Aorta (tissue), 5 donors: ENCODE measurements at places on chromosomes 11 and 22.

DNA sequence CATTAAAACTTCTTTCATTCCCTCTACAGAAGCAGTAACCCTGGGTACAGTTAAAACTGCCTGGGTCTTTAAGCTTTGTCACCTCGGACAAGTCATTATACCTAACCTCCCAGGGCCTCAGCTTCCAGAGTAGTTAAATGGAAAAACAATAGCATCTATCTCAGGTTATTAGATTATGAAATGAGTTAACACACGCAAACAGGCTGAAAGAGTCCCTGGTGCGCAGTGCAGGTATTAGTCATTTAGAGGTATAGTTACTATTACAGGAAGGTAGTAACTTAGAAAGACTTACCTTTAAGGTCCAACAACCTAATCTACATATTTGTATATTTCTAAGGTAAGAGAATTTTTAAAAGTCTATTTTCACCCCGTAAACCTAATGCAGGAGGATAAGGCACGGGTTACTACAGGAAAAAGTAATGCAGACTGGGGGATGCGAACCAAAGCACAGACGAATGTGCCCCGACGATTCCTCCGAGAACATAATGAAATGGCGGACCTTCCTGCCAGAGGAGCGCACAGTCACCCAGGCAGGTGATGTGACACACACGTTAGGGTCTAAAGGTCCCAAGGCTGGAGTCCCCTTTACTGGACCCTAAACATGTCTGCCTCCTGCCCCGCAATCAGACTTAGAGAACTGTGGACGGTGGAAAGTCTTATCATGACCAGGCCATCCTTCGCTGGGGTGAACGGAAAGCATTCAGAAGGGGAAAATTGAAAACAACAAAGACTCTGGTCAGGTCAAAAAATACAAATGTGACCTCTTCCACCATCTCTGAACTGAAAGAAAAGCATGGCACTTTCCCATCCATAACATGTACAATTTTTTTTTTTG, 1.3 kb downstream of the NAP1L4 start:
- no peaks in the 10 kb centered on the region for H3K4me1 ChIP-seq
- H3K27me3 ChIP-seq, result no peaks in the 10 kb centered on the region
- H3K4me3 ChIP-seq, result peak overlapping the region; percentile 79
- no peaks in the 10 kb centered on the region for H3K36me3 ChIP-seq

DNA sequence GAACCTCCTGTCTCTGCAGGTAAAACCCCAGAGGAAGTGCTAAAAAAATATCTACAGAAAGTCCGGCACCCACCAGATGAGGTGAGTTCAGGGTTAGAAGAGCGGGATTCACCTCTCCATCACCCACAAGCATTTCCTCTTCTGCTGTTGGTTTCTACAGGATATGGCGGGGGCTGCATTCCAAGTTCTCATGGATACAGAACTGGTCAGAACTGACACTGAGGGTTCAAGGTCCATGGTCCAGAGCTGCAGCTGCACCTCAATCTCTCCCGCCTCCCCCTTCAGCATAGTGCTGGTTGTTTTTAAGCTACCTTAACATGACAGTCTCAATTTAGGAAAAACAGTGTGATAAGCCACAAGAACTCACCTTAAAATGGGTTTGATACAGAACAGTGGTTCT, 19.2 kb downstream of the DTX4 start:
- H3K27ac ChIP-seq, result no peak overlapping the region
- H3K4me3 ChIP-seq, result no peak overlapping the region
- H3K36me3 ChIP-seq, result peaks cover 3% of the 10 kb centered on the region

GRCh38 chr22:23632178-23632577, at the start of gene DRICH1:
DRICH1 (minus strand) TSS chr22:23632321; CDS start chr22:23632023, 298 bp downstream.
- DNase-seq, result no peak
- H3K36me3 ChIP-seq, result peaks cover 1% of the 10 kb centered on the region
- H3K27me3 ChIP-seq, result no peaks in the 10 kb centered on the region
- no peak within 1 kb of the TSS for H3K4me3 ChIP-seq

GRCh38 chr11:69545976-69546617, 64.6 kb downstream of the LINC01488 start:
- no peaks in the 10 kb centered on the region for H3K36me3 ChIP-seq
- peak; percentile 32 for DNase-seq
- no peak overlapping the region for H3K4me3 ChIP-seq
- no peaks in the 10 kb centered on the region for H3K4me1 ChIP-seq
- H3K27ac ChIP-seq, result no peak overlapping the region

- H3K36me3 ChIP-seq, result no peaks in the 10 kb centered on the region
- H3K4me3 ChIP-seq, result no peak overlapping the region
- H3K27me3 ChIP-seq, result no peaks in the 10 kb centered on the region
- no peak for DNase-seq
- no peak overlapping the region for H3K27ac ChIP-seq
- no peaks in the 10 kb centered on the region for H3K4me1 ChIP-seq
Observed at GRCh38 chr11:124170801-124171586, 12.2 kb upstream of the OR10D3 start.

DNA sequence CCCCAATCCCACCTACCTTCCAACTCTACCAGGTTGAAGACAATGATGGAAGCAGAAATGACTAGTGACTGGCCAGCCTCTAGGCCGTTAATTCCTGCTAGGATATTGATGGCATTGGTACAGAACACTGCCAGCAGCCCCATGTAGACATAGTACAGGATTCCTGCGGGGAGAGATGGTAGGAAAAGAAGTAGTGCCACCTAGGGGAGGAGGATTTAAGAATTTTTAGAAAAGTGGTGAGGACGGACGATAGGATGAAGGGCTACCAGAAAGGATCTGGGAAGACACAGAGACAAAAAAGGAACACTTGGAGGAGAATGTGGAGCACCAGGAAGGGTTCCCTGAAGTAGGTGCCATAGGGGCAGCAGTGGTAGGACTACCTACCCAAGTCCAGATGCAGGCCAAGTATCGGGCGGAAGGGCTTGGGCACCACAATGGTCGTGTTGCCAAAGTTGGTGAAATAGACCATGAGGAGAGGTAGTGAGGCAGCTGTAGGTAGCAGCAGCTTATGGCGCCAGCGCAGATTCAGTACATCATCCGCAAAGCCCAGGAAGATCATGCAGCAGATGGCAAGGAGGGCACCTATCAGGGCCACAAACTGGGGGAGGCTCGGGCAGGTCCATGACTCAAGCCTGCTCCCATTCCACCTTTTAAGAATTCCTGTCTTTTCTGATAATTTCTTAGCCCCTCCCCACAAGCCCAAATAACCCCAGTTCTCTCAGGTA, 1.2 kb downstream of the DPAGT1 start:
- no peak overlapping the region for H3K4me3 ChIP-seq
- H3K36me3 ChIP-seq, result peaks cover 7% of the 10 kb centered on the region
- no peak overlapping the region for H3K27ac ChIP-seq
- DNase-seq, result peak; percentile 30
- H3K4me1 ChIP-seq, result no peaks in the 10 kb centered on the region

- no peak for DNase-seq
- no peaks in the 10 kb centered on the region for H3K27me3 ChIP-seq
- peaks cover 1% of the 10 kb centered on the region for H3K4me1 ChIP-seq
- H3K27ac ChIP-seq, result no peak overlapping the region
- H3K4me3 ChIP-seq, result no peak overlapping the region
- H3K36me3 ChIP-seq, result peaks cover 3% of the 10 kb centered on the region
Observed at GRCh38 chr11:20049231-20049630, 111.0 kb downstream of the DBX1 start.

- peak; percentile 83 for DNase-seq
- no peaks in the 10 kb centered on the region for H3K36me3 ChIP-seq
- H3K4me3 ChIP-seq, result no peak overlapping the region
- no peak overlapping the region for H3K27ac ChIP-seq
- no peaks in the 10 kb centered on the region for H3K4me1 ChIP-seq
Observed at GRCh38 chr11:67640021-67640757, 626 bp upstream of the TBX10 start.

DNA sequence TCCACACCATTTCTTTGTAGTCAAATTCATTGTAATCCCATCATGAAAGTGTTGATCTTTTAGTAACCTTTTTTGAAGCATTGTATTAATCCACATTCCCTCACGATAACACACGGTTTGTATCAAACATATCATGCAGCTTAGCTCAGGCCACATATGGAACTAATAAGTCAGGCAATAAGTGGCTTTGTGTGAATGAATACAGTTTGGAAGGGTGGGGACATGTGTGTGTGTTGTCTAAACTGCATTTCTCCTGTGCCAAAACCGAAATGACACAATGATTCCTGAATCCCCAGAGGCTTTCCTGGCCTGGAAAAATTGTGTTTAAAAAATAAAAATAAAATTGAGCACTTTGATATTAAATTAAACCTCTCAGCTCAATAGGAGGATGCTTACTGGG, 98.3 kb downstream of the WNT11 start:
- no peaks in the 10 kb centered on the region for H3K36me3 ChIP-seq
- no peak overlapping the region for H3K27ac ChIP-seq
- no peak overlapping the region for H3K4me3 ChIP-seq
- H3K4me1 ChIP-seq, result no peaks in the 10 kb centered on the region
- DNase-seq, result no peak

DNA sequence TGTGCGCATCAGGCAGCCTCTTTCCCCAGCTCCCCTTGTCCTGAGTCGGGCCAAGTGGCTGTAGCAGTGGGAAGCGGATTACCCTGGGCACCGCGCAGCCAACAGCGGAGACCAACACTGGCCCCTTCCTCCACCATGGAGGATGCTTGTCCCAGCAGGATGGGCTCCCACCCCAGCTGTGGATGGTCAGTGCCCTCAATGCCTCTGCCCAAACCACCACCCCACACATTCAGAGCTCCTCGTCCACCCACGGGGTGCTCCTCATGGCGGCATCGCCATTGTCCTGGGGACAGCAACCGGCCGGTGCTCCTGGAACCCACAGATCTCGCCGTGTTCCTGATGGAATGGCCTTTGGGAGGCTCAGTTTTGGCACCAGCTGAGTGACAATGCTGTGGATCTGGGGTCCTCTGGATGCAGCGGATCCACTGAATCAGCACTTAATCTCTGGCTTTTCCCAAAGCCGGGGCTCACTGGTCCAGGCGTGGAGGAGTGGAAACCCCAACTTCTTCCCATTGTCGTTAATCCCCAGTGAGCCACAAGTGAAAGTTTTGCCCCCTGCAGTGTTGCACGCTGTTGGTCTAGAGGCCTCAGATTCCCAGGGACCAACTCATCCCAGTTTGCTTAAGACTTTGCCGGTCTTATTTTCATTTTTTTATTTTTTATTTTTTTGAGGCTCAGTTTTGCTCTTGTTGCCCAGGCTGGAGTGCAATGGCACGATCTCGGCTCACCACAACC, 4.1 kb upstream of the B4GALNT4 start:
- H3K27me3 ChIP-seq, result no peaks in the 10 kb centered on the region
- no peak overlapping the region for H3K4me3 ChIP-seq
- no peaks in the 10 kb centered on the region for H3K36me3 ChIP-seq
- H3K4me1 ChIP-seq, result no peaks in the 10 kb centered on the region
- no peak for DNase-seq

- no peak overlapping the region for H3K4me3 ChIP-seq
- H3K27me3 ChIP-seq, result no peaks in the 10 kb centered on the region
- no peaks in the 10 kb centered on the region for H3K4me1 ChIP-seq
- no peaks in the 10 kb centered on the region for H3K36me3 ChIP-seq
- DNase-seq, result no peak
Observed at GRCh38 chr11:115896084-115896483, 391.9 kb upstream of the CADM1 start.

DNA sequence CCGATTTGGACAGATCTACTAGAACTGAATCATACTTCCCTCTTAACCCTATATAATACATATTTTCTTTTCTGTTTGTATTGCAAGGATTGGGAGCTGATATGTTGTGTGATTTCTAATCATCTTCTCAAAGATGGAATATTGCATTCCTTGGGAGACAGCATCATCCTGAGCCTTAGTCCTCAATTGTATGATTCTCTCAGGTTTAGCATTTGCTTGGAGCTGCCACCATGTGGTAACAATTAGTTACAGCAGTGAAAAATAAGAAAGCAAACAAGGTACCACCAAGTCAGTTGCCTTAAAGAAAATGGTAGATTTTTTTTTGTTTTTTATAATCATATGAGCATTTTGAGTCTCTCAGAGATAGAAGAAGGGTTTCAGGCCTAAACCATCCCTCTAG, 11.9 kb downstream of the SNX19 start:
- no peaks in the 10 kb centered on the region for H3K4me1 ChIP-seq
- no peak overlapping the region for H3K4me3 ChIP-seq
- peaks cover 16% of the 10 kb centered on the region for H3K36me3 ChIP-seq
- DNase-seq, result no peak
